ENCODE measurements at places on chromosomes 3 and 15. TPM values are rescaled to one million over a fixed set of nuclear protein-coding genes. Genes with fewer than 3 reads are reported as not detected.
A peak's percentile ranks its signal among the peaks of the same experiment; 100 is the strongest.

The CYP1A2 gene
- total RNA-seq, result not detected

GRCh38 chr15:22974745-22975144 is 5.4 kb downstream of the CYFIP1 start:
- H3K36me3 ChIP-seq, result peaks cover 3% of the 10 kb centered on the region
- no peak overlapping the region for H3K27ac ChIP-seq
- peak; percentile 35 for DNase-seq
- no peaks in the 10 kb centered on the region for H3K27me3 ChIP-seq
- H3K4me3 ChIP-seq, result no peak overlapping the region
- H3K4me1 ChIP-seq, result peaks cover 5% of the 10 kb centered on the region

The SPINK8 gene
- total RNA-seq, result not detected

DNA sequence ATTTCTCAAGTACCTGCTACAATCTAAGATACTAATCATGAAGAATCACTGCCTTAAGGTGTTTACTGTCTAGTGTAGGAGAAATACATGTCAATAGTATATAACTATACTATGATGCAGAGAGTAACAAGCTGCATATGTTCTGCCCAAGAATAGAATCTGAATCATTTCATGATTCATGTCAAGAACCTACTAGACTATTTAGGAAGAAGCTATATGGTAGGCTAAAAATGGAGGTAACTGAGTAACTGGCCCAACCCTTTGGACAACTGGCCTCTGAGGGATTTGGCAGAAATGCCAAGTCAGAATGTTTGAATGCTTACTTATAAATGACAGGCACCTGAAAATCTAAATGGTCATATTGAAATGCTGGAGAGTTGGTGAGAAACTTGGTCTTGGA is 59.9 kb upstream of the DGKG start:
- H3K4me1 ChIP-seq, result peaks cover 19% of the 10 kb centered on the region
- no peak overlapping the region for H3K27ac ChIP-seq

- H3K4me3 ChIP-seq, result no peak overlapping the region
- DNase-seq, result peak; percentile 15
- H3K27ac ChIP-seq, result no peak overlapping the region
- H3K4me1 ChIP-seq, result peaks cover 2% of the 10 kb centered on the region
- no peaks in the 10 kb centered on the region for H3K36me3 ChIP-seq
- no peaks in the 10 kb centered on the region for H3K27me3 ChIP-seq
Observed at GRCh38 chr15:35256141-35256540, 171.0 kb upstream of the NANOGP8 start.
